Activated CD4-positive, alpha-beta T cell treated with anti-CD3 and anti-CD28 coated beads, Interleukin-2, amount 50 U/mL, for 4 hours (primary cell): ENCODE measurements at places on chromosomes 11 and 22.

DNA sequence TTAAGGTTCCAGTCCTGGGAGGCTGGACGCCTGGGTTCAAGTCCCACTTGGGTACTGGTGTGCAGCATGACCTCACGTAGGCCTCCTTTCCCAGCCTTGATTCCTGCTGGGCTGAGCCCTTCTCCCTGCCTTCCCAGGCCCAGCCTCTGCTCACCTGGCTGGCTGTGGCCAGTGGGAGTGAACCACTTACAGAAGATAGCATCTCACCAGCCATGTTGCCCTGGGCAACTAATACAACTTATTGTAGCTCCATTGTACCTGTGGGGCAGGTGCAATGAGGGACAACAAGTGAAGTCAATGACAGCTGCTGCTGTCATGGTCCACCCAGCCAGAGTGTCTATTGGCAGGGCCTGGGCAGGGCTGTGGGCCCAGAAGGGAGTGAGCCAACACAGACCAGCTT lies 48.4 kb upstream of the MPEG1 start:
- DNase-seq: no peak

- no peak for DNase-seq
These were observed 613.8 kb downstream of the BRD1 start for GRCh38 chr22:49213731-49214352.

GRCh38 chr11:65891219-65892136 lies 1.0 kb downstream of the CCDC85B start:
- no peak for DNase-seq

- DNase-seq: no peak
These were observed 2120.0 kb upstream of the RAG2 start for GRCh38 chr11:38718049-38718448.

DNA sequence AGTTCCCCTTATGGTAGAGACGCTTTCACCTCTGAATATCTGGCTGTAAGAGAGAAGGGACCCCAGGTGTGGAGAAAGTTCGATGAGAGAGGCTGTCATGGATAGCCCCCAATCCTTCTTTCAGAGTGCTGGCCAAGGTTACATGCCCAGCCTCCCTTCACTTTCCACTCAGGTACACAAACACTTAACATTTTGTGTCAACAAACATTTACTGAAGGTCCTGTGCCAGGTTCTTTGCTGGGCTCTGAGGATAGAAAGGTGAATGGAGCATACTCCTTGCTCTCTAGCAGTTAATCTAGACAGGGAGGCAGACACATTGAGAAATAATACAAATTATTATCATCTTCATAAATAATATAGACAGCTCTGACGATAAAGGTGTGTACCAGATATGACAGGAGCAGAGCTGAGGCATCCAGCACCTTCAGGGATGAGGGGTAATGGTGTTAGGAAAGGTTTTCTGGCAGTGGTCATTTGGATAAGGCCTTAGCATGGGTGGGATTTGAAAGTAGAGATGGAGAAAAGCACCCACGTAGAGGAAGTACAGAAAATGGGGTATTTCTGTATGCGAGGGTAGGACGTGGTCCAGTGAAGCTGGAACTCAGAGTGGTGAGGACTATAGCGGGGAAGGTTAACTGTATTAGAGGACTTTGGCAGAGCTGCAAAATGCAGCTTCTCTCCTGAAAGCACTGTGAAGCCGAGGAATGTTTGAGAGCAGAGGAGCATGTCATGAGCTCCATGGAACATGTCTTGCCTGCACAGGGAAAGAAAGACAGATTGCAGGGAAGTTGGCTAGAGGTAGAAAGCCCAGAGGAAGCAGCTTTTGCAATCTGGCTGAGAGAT lies 19.6 kb downstream of the PPFIBP2 start:
- DNase-seq: no peak

GRCh38 chr11:104380358-104380757 lies 216.4 kb upstream of the PDGFD start:
- no peak for DNase-seq
